ENCODE measurements at places on chromosomes 3 and 15.

DNA sequence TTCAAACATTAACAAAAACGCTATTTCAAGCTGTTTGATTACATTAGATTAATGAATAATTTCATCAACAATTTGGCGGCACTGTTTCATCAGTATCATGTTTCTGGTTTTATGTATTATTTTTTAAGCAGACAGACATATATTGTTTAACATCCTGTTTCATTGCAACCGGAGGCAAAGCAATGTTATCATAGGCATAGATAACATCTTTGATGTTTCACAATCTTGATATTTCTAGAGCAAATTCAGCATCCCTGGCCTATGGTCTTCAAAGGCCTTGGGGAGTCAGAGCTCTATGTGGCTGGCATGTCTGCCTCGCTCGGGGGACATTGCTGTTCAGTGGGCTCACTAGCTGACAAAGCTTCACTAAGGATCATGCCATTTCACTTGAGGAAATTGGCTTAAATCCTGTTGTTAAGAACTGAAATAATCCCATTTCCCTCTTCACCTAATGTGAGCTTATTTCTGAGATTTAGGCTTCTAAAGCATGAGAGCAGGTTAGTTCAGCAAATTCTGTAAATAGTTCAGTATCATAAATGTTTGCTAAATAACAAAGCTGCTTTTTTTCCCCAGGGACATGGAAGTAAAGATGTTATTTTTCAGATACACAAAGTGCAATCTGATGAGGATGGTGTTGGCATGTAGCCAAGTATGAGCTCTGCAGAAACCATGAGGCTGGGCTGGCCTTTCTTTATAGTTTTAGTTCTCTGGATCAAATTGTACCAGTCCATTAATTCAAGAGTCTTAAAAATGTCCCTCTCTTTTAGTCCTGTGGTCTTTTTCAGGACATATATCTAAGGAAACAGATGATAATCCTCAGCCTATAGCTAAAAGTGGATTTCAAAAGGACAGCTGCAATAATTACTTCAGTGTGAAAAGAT, 941.4 kb downstream of the PLOD2 start:
- DNase-seq, result no peak

GRCh38 chr3:101784855-101785613, 6.0 kb downstream of the NXPE3 start:
- no peak for DNase-seq

GRCh38 chr3:198061119-198062067, 101.4 kb downstream of the LMLN start:
- DNase-seq, result no peak

DNA sequence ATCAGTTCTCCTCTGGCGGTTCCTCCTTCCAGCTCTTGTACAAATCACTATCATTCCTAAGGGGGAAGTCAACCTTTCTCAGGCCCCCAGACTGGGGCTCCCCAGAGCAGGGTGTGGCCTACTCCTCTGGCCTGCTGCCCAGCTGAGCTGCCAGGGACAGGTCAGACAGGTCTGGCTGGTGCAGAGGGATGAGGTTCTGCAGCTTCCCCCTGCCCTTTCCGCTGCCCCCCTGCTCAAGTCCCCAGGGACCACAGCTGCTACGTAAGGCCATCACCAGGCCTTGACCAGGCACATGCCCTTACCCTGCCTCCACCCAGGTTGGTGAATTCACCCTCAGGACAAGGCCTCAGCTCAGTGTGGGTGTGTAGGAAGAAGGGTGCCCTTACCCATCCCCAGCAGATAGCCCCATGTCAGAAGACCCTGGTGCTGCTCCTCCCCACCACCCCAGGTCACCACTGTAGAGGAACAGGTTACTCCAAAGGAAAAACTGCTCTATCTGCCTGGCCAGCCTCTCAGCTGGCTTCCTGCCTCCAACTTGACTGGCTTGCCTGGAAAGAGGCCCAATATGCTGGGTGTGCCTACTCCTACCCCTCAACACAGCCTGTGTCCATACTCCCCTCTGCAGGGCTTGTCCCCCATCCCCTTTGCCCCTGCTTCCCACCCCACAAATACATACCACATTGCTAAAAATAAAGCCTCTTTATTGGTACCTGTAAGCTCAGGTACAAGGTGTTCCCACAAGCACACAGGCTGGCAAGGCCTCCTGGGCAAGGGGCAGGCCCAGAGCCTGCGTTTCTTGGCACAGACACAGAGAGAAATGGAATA, 12.0 kb downstream of the CSRNP1 start:
- DNase-seq, result no peak

DNA sequence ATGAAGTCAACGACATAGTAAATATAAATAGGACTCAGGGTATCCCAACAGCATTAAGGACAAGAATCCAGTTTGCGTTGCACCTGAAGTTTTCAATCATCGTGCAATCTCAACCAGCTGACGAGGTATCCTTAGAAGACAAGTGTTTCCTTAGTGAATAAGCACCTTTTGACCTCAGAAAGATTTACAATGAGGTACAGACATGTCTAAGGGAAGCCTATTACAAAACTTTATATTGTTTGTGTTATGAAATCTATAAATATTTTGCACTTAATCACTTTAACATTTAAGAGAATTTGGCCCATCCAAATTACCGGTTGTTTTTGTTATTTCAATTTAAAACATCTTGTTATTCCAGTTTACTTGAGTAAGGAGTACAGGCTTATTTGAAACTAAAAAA, 64.9 kb upstream of the PRICKLE2 start:
- DNase-seq, result no peak

GRCh38 chr3:50100386-50100785, 11.7 kb downstream of the RBM5 start:
- DNase-seq, result no peak

GRCh38 chr3:153127788-153128187, 34.2 kb upstream of the RAP2B start:
- DNase-seq, result no peak
